T-helper 2 cell treated with Interferon-gamma antibody and Interleukin-4, amounts not matched to agents 5 μg/mL and 100 μg/mL, for 36 hours (primary cell): ENCODE measurements at places on chromosomes 16 and 17.

DNA sequence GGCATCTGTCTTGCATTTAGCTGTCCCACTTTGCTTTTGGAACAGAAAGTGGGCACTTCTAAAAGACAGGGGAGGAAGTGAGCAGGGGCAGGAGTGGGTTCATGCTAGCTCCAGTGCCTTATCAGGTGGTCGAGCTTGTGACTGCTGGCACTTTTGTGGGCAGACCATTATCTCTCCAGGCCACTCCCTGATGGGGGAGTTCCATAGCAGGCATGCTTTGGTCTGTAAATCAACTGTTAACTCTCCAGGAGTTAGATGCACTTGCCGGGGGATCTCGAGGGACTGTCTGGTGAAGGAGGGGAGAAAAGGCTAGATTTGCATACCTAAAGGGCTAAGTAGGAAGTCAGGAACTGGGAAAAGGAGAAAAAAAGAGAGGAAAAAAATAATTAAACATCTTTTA lies 9.3 kb upstream of the CARD14 start:
- DNase-seq: no peak

DNA sequence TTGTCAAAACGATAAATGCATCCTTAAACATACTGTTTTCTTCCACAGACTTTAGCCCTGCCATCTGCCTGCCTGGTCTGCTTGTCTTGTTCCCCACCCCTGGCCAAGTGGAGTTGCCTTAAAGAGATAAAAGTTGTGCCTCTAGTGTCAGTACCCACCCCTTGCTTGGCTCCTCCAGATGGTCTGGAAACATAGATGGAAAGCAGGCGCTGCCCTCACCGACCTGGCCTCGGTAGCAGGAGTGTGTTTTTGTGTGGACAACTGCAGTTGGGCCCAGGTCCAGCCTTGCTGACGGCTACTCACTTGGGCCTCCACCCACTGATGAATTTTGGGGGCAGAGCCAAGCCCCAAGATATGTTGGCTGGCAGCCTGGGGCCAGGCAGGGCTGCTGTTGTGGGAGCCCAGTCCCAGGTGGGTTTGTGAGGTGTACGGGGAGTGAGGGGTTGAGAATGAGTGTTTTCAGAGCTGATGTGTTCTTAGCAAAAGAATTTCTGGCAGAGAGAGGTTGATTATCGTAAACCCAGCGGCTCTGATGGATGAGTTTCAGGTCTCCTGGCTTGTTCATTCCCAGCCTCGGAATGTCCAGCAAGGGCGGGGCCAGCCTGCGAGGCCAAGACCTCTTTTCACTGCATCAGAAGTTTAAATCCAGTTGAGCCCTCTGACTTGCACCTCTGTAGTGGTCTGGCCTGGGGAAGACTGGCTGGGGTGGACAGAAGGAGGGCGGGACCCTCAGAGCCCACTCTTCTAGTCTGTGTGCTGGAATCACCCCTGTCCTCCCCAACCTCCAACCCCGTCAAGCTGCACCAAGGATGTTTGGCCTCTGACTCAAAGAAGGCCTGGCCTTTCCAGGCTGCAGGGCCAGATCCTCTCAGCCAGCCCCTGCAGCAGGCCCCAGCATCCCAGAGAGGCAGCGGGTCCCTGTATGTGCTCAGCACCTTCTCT lies 179.7 kb downstream of the RAB11FIP4 start:
- no peak for DNase-seq

GRCh38 chr16:89828870-89829629 lies 775 bp downstream of the SPIRE2 start:
- DNase-seq: no peak

GRCh38 chr16:49635009-49635350 lies 220.9 kb downstream of the ZNF423 start:
- DNase-seq: no peak

GRCh38 chr17:56833057-56833808 lies 487 bp downstream of the C17orf67 start:
- DNase-seq: peak; percentile 62

GRCh38 chr17:7523033-7523432 lies 25.8 kb upstream of the TNFSF12 start:
- DNase-seq: peak; percentile 23

DNA sequence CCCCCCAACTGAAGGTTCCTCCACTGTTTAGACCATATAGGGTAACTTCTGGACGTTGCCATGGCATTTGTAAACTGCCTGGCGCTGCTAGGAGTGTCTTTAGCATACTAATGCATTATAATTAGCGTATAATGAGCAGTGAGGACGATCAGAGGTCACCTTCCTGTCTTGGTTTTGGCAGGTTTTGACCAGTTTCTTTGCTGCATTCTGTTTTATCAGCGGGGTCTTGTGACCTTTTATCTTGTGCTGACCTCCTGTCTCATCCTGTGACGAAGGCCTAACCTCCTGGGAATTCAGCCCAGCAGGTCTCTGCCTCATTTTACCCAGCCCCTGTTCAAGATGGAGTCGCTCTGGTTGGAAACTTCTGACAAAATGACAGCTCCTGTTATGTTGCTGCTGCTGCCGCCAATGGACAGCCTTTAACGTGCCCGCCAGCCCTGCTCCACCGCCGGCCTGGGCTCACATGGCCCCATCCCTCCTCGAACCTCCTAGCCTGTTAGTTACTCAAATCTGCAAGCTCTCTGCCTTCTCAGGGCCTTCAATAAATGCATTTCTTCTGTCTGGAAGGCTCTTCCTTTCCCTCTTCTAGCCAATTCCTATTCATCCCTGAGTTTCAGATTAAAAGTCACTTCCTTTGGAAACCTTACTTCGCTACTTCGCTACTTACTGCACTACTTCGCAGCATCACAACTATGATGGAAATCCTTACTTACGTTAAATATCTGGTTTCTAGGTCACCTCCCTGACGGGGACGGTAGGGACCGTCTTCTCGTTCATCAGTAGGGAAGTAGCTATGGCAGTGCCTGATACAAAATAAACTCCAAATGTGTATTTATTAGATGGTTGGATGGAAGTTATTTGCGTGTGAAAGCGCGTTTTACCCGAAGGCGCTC lies 640 bp upstream of the NAGLU start:
- DNase-seq: no peak

DNA sequence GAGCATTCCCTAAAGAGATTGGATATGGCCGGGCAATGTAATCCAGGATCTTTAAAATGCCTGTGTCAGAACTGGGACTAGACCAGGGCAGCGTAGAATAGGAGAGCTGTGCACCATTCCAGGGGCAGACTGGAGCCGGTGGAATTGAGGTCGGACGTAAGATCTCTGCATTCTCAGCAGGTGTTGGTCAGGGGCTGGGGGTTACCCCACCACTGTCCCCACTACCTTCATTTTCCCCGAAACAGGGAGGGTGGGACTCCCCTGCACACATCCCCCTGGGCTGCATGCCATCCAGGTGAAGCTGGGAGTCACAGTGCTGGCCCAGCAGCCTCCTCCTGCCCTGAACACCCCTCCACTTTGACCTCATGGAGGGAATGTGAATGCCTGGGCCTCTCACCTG lies 17.8 kb downstream of the OSBPL7 start:
- no peak for DNase-seq

DNA sequence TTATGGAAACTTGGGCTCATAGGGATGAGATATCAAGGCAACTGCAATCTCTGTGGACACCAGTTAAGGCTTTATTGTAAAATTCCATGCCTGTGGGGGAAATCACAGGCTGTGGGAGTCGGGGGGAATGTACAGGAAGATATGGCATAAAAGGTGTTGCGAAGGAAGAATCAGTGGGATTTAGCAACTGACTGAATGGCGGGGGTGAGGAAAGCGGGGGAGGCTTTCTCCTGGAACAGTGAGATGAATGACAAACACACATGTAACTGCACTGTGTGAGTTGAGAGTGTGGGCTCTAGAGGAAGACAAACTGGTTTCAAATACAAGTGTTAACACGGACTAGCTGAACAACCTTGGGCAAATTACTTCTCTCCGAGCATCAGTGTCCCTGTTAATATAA lies 143.7 kb downstream of the PRKCB start:
- no peak for DNase-seq

DNA sequence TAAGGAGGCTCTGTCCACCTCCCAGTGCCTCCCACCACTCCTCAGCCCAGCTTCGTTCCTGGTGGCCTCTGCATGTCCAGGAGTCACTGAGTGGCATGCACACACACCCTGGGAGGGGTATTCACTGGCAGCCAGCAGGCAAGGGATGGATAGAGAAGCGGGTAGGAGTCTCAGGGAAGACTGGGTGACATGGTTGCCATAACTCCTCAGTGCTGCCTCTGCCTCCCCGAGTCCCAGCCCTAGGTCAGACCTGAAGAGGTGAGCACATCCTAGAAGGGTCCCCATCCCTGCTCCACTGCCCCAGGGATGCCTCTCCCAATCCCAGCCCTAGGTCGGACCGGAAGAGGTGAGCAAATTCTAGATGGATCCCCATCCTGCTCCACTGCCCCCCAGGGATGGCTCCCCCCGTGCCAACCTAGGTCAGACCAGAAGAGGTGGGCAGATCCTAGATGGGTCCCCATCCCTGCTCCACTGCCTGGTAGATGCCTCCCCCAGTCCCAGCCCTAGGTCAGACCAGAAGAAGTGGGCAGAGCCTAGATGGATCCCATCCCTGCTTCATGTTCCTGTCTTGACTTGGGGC lies 197.0 kb downstream of the IRF8 start:
- no peak for DNase-seq

GRCh38 chr17:31050948-31051347 lies 43.8 kb upstream of the NF1 start:
- no peak for DNase-seq

DNA sequence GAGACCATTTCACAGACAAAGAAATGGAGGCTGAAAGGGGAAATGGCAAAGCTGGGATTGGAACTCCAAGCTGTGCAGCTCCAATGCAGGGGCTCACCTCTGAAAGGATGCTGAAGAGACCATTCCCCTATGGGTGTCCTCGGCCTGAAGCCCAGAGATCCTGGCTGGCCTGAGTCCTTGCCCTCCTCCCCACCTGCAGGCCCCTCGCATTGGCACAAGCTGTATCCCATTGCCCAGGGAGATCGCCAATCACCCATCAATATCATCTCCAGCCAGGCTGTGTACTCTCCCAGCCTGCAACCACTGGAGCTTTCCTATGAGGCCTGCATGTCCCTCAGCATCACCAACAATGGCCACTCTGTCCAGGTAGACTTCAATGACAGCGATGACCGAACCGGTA lies 2.6 kb downstream of the CA7 start:
- no peak for DNase-seq

- DNase-seq: no peak
Measured at GRCh38 chr16:57091200-57091974, 996 bp upstream of the CPNE2 start.

GRCh38 chr16:15583526-15583925 lies 59.4 kb downstream of the MARF1 start:
- DNase-seq: no peak

- peak; percentile 85 for DNase-seq
Measured at GRCh38 chr16:67993207-67994039, 5.9 kb downstream of the DPEP2 start.

- DNase-seq: no peak
Measured at GRCh38 chr16:66486773-66487579, 59.9 kb downstream of the BEAN1 start.

GRCh38 chr16:58859958-58860669 lies 126.0 kb upstream of the GOT2 start:
- DNase-seq: no peak

- DNase-seq: no peak
Measured at GRCh38 chr17:75315541-75316243, 26.5 kb upstream of the SLC25A19 start.

DNA sequence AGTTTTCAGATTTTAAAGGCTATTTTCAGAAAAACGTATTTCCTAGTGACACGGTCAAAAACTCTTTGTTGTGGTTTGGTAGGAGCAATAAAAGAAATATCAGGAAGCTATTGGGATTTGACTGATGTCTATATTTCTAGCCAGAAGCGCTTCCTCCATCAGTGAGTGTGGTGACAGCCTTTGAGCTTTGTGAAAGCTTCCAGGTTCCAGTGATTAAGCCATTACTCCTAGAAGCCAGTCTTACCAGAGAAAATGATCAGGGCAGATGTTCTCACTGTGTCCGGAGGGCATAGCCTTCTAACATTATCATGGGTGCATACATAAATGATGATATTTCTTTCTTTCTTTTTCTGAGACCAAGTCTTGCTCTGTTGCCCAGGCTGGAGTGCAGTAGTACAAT lies 39.6 kb downstream of the MAP2K6 start:
- no peak for DNase-seq

GRCh38 chr16:71461686-71462648 lies at the start of gene ZNF23:
TSS of gene ZNF23 (minus strand) at chr16:71462247. CDS start at chr16:71456796, 5,451 bp downstream.
- peak; percentile 77 for DNase-seq

DNA sequence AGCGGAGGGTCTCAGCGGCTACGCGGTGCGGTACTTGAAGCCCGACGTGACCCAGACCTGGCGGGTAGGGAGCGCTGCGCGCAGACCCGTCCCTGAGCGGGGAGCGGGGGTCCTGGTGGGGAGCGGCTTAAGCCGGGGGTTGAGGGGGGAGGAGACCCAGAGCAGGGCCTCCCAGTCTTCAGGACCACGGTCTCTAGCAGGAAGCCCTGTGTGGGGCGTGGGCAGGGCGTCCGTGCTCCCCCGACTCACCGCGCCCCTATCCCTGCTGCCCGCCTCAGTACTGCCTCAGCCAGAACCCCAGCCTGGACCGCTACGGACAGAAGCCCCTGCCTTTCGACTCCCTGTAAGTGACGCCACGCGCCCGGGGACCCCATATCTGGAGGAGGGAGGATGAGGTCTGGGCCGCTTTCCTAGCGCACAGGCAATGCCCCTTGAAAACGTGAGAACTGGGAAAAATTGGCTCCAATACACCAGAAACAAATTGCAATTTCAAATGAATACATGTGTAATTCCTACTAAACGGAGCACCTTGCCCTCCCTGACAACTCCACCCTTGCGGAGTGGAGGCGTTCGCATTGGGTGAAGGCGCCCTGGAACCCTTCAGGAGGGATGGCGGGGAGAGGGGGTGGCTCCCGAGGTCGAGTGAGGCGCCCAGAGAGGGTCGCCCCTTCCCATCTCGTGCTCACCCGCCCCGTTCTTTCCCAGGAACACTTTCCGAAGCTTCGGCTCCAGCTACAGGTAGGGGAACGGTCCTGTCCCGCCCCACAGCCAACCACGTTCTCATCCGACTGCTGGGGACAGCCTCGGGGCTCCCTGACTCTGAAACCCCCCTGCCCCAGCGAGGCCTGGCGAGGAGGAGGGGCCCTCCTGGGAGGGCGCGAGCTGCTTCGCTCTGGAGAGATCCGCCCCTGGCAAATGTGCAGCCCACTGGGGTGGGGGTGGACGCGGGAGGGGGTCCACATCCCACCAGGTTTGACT lies 14.6 kb upstream of the CNGB1 start:
- DNase-seq: no peak

DNA sequence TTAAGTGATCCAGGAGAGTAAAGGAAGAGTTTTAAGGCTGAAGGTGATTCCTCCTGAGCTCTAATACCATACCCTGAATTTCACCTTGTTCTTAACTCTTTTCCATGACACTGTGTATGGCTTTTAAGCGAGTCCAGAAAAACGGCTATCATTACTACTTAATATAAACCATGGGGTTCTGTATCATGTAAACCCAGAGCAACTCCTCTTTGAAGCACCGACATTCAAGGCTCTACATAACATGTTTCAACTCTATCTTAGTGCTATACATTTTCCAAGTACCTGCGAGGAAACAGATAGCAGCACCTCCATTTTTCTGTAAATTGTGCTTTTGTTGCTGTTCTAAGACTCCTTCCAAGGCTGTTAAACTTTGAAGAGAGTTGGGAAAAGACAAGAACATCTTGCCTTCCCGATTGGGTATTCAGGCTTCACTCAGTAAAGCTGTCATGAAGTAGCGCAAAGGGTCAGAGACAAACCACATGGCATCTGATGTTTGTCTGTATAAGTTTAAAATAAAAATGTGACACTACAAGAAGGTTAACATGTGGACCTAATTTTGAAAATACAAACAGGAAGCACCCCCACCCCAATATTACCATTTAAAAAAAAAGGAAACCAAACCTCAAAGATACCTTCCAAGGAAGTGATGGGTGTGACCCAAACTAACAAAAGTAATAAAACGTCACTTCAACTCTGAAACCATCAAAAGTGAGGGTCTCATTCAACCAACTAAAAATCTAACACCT lies 3.9 kb downstream of the STAT5B start:
- no peak for DNase-seq
